ENCODE measurements at places on chromosomes 3 and 15.
A peak's percentile ranks its signal among the peaks of the same experiment; 100 is the strongest.

GRCh38 chr3:113222451-113223086, 11.2 kb downstream of the BOC start:
- no peak for DNase-seq

DNA sequence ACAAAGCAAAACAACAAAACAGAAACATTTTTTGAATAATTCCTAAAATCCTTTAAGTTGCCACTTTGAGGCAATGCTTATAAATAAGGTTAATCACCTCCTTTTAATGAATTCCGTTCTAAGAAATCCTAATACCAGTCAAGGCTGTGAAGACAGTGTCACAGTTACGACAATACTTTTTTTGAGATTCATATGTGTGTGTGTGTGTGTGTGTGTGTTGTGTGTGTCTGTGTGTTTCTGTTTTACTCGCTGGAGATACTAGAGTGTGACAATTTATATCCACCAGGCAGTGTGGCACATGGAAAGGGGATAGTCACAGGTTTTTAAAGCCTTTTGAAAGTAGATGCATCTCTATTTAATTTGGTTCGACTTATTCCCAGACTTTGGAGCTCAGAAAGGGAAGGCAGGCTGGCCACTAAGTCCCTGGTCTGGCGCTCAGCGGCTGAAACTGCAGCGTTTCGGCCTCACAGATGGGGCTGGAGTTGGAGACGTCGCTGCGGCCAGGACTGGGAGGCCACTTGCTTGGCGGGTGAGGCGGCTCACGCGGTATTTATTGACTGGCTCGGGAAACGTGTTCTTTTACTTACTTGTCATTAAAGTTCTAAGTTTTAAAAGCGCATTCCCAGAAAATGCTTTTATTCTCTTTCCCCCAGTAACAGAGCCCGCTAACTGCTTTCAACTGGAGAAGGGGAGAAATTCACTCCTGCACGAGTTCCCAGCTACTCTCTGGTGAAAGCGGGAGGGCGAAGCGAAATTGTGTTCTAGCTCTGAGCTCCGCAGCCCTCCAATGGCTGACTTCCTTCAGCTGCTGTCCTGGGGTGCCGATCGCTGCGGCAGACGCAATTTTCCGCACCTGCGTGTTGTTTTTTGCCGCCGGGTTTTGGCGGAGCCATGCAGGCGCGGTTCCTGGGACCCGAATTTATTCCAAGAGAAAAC, 13.7 kb downstream of the ZIC1 start:
- no peak for DNase-seq

- DNase-seq = peak; percentile 65
These were observed 16.5 kb upstream of the CYP11A1 start for GRCh38 chr15:74383695-74384565.

- DNase-seq = no peak
These were observed 78.1 kb downstream of the LRRFIP2 start for GRCh38 chr3:37096288-37096687.

DNA sequence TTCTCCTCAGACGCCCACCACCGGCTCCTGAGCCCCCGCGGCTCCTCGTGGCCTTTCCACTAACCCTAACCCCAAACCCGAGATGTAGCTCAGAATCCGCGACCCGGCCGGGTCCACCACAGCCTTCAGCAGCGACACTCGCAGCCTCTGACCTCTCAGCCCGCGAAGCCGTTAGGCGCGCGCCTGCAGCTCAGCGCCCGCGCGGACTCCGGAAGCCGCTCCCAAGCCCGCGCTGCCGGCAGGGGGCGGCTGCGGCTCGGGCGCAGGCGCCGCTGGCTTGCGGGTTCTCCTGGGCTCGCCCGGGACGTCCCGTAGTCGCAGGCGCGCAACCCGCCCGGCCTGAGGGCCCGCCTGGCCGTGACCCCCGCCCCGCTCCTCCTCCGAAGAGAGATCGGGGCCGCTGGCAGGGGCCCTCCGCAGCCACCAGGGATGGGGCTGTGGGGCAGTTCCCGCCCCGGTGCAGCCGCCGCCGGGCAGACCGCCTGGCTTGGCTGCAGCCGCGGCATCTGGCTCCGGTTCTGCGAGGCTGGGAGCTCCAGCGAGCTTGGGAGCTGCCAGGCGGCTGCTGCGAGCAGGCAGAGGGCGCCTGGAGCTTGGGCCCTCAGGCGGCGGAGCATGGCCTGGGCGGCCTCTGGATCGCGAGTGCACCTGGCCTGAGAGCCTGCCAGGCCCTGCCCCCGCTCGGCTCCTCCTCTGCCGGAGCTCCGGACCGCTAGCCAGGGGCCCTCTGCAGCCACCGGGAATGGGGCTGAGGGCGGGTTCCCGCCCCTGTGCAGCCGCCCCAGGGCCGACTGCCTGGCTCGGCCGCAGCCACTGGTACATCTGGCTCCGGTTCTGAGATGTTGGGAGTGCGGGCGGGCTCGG, 120.7 kb downstream of the LMLN start:
- DNase-seq = peak; percentile 87
